ENCODE measurements at places on chromosomes 2 and 18. TPM values are rescaled to one million over a fixed set of nuclear protein-coding genes. Genes with fewer than 3 reads are reported as not detected.

FZD7 gene
- 74.4 TPM for total RNA-seq

RAB27B gene
- total RNA-seq = 13.4 TPM

STARD7 gene
- 118 TPM for total RNA-seq

FOXI3 gene
- total RNA-seq = 0.57 TPM

HOXD3 gene
- not detected for total RNA-seq

SDC1 gene
- 35.1 TPM for total RNA-seq

RABL2A gene
- 56.2 TPM for total RNA-seq

- no peak for DNase-seq
These were observed 10.2 kb downstream of the GPAT2 start for GRCh38 chr2:96024336-96025193.

- no peak for DNase-seq
These were observed 4.8 kb upstream of the TMEM87B start for GRCh38 chr2:112050316-112050715.

DNA sequence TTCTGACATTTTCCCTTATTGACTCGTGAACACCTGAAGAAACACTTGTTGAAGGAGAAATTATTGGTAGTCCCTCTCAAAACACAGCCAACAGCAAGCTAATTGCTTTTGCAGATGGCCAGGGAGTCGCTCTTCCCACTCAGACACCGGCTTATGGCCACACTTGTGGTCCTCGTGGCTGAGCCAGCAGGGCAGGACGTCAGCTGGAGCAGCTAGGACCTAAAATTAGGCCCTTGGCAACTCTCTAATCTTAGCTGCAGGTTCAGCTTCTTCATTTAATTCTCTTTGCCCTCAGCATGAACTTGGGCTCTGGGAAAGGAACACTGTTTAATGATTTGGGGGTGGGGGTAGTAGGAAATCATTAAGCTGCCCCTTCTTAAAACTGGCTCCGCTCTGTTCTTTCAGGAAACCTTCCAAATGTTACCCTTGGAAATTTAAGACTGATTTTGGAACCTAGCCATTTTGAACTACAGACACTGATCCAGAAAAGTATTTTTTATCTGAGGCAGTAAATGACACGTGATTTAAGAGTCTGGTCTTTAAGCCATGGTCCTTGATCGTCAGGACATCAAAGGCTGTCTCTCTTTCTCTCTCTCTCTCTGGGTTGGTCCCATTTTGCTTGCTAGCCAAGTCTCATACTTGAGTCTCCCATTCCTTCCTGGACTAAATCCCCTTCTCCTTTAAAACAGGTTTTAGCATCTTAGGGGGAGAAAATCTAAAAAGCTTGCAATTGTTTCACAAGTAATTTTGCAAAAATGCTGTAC lies 77.5 kb downstream of the CDK15 start:
- DNase-seq = no peak

DNA sequence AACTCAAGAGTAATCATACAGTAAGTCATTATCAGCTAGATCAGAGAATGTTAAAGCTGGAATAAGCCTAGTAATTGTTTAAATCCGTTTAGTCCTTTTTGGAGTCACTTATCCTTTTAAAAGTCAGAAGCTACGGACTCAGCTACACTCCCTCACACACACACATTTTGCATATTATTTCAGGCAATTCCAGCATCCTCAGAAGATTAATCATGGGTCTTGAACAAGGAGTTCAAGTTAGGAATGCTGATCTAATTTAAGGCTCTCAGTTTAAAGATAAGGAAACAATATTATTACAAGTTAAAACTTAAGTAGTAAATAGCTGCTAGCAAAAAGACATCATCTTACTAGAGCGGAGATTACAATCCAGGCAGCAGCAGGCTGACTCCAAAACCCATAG lies 74.3 kb downstream of the GTF3C3 start:
- DNase-seq = no peak

- DNase-seq = no peak
These were observed 177.2 kb upstream of the SCN7A start for GRCh38 chr2:166671235-166671634.

DNA sequence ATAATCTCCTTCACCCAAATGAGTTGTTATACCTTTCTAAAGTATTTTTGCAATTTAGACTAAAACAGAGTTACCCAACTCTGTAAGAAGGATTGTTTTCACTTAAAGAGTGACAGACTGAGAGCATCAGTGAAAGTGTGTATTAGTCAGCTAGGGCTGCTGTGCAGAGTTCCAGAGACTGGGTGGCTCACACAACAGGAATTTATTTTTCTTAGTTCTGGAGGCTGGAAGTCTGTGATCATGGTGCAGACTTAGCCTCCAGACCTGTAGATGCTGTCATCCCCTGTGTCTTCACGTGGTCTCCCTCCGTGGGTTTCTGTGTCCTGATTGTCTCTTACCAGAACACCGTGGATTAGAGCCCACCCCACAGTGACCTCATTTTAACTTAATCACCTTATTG lies 40.0 kb downstream of the BCL2L11 start:
- DNase-seq = no peak

GRCh38 chr2:190835303-190835930 lies 45.2 kb upstream of the GLS start:
- no peak for DNase-seq

DNA sequence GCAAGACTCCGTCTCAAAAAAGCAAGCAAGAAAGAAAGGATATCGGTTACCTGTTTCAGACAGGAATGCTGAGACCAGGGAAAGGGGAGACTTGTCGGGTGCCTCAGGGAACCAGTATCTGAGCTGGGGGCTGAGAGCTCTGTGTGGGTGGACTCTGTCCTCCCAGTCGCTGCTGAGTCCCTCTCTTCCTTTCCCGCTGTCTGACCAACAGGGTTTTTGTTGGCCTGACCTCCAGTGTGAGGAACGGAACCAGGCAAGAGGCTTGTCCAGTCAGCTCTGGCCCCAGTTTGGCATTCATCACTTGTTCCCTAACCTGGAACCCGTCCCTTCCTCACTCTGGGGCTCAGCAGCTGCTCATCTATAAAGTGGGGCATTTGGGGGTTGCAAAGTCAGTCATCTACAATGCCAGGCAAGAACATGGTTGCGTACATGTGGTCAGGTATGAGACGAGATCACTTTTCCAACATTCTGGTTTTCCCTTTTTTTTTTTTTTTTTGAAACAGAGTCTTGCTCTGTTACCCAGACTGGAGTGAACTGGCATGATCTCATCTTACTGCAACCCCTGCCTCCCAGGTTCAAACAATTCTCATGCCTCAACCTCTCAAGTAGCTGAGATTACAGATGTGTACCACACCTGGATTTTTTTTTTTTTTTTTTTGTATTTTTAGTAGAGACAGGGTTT lies 116.4 kb downstream of the PLB1 start:
- DNase-seq = no peak

DNA sequence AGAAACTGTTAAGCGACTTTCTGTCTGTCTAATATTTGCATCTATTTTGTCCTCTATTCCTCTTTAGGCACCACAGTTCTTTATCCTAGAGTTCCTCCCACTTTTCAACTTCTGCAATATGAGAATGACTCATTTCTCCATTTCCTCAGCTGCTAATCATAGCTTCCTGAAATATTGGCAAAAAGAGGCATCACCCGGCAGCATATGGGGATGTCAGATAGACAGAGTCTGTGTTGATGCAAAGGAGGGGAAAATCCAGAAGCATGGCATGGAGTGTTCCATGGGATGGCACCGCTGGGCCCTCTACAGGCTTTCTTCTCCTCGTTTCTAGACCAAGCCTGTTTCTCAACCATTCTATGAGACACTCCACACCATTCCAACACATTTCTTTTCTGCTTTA lies 93.4 kb downstream of the DOCK10 start:
- no peak for DNase-seq

DNA sequence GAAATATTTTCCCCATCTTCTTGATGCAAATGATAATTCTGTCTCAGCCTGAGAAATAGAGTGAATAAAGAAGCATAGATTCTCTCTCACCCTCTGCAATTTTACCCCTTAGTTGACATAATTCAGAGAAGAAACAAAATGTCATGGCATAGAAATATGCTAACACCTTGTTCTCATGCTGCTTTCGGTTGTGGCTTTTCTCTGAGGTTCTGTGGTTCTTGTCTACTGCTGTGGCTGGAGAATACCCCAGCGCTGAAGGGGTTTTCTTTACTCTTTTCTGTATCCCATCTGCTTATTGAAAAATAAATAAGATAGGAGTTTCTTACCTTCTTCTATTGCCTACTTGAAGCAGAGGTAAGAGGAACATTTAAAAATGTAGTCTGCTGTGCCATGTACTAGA lies 15.4 kb upstream of the RAB27B start:
- no peak for DNase-seq

DNA sequence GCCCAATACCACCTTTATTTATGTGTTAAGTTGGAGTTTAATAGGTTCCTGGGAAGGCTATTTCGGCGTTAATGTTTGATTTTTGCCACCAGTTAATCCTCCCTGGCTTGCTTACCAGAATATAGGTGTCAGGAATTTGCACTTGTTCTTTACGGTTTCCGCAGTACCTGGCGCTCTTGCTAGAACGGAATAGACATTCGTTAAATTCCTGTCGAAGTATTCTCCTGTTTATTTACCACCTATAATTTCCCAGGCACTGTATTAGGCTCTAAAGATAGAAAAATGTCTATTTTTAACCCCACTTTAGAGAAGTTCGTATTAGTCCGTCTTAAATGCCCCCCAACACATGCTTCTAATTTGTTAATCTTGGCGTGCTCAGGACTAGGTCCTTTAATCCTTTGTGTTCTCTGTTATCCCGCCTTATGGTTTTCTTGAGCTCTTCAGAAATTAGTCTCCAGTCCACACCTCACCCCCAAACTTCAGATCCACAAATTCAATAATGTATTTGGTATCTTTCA lies 575 bp downstream of the CCDC150 start:
- DNase-seq = no peak

DNA sequence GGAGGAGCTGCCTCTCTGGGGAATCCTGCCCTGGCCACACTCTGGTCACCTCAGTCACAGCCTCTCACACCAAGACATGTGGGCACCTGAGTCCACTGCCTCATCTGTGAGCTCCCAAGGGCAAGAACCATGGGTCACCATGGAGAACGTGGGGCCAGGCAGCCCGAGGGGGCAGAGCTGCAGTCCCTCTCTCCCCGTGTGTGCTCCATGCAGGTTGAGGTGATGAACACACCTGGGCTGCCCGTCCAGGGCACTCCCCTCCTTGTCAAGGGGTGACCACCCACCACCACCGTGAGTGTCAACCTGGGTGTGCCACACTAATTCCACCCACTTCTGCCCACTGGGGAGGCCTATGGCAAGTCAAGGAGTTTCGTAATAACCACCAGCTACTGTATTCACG lies 159.6 kb upstream of the RAB6C start:
- no peak for DNase-seq

- DNase-seq = peak; percentile 6
These were observed 36.5 kb upstream of the SNED1 start for GRCh38 chr2:240961910-240962299.

DNA sequence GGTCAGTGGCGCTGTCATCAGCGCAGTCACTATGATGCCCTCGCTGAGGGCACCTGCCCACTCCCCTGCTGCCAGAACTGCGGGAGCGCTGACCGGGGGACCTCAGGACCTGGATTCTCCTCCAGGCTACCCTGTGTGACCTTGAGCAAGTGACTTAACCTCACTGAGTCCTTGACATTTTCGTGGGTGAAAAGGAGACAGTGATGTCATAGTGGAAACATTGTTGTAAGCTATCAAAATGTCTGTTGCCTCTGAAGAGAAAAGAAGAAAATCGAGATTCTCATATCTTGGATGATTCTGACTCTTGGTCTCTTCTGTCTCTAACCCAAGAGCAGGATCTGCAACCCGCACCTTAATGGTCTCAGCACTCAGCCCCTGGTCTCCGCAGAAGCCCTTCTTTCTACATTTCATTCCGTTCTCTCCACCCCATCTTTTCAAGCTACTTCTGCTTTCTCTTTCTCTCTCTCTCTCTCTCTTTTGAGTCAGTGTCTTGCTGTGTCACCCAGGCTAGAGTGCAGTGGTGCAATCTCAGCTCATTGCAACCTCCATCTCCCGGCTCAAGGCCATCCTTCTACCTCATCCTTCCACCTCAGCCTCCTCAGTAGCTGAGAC lies 978 bp upstream of the TUBA4A start:
- no peak for DNase-seq

- DNase-seq = no peak
These were observed 125.9 kb upstream of the NDUFV2 start for GRCh38 chr18:8976606-8977005.

- no peak for DNase-seq
These were observed 1162.0 kb upstream of the SLC39A10 start for GRCh38 chr2:194495046-194495445.

DNA sequence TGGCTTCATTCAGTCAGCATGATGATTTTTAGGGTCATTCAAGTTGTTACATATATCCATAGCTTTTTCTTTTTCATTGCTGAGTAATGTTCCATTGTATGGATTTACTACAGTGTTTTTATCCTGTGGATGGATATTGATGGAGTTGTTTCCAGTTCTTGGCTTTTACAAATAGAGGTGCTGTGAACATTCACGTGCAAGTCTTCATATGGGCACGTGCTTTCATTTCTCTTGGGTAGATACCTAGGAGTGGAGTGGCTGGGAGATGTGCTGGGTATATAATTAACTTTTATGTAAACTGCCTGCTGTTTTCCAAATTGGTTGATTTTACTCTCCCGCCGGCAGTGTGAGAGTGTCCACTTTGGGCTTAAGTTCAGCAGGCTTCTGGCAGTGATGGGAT lies 16.5 kb downstream of the AGAP1 start:
- DNase-seq = no peak

DNA sequence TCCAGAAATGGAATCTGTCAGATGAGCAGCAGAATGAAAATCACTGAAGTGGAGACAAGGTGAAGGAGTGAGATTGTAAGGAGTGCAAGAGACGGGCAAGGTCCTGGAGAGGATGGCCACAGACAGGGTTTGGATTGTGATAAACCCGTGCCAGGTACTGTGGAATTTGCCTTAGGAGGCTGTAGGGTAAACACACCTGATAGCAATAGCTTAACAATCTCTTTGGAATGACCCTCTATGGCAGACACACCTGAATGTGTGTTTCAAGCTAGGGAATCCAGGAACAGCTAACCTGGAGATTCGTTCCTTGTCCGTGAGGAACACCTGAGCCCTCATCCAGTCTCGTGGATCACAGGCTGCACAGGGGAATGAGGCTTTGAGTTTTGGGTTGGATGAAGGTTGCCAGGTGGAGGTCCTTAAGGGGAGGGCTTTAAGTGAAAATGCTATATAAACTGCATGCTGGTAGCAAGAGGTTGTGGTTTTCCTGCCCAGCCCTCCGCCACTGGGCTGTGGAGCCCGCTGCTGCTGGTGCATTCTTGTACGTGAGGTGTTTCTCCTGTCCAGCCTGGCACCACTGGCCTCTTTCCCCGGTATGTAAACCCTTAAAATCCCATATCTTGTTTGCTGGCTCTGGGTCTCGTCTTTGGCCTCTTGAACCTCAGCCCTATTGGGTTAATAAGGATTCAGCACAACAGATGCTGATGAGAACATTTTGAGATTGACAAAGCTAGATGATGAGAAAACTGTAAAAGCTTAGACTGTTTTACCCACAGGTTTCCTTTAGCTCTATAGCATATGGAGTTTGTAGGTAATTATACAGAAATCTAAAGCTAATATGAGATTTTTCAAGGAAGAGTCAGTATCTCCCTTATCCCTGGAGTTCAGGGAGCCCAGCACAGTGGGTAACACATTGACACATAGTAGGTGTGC lies 117.9 kb downstream of the ARHGAP15 start:
- DNase-seq = no peak

GRCh38 chr18:35620765-35621164 lies 39.2 kb downstream of the GALNT1 start:
- no peak for DNase-seq

All from progenitor cell of endocrine pancreas (in vitro differentiated cells).